Endothelial cell (in vitro differentiated cells): ENCODE measurements at places on chromosomes 6 and 20.

DNA sequence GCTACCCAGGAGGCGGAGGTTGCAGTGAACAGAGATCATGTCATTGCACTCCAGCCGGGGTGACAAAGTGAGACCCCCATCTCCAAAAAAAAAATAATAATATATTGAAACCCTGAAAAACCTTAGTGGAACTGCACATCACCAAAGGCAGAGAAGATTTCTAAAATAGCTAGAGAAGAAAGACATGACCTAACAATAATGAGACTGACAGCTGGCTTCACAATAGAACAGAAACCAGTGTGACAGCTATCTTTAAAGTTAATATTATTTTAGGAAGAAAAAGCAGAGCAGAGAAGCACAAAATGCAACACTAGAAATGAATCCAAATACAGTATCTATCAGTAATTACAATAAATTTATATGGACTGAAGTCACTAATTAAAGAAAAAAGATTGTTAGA lies 67.1 kb upstream of the FLRT3 start:
- DNase-seq = no peak

GRCh38 chr6:112957536-112957916 lies 610.4 kb downstream of the RFPL4B start:
- no peak for DNase-seq

GRCh38 chr6:124963416-124963785 lies 1.2 kb downstream of the RNF217 start:
- DNase-seq = no peak

- no peak for DNase-seq
Measured at GRCh38 chr6:112149719-112150263, 62.4 kb downstream of the FAM229B start.

DNA sequence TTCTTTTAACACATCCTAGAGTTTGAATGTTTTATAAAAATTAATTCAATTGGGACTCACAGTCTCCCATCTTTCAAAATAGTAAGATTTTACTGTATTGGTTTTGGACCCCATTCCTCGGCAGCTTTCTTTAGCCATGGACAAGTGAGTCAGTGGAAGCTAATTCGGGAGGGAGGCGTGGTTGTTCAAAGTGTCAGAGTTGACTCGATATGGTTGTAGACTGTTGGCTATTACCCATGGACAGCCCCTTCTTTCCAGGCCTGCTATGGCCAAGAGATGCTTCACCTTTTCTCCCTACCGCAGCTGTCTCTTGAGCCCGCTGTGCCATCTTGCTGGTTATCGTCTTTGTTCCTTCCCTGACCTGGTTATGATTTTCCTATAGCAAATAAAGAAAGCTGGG lies 243.0 kb downstream of the CD83 start:
- DNase-seq = no peak

- no peak for DNase-seq
Measured at GRCh38 chr6:111761783-111762312, 111.4 kb downstream of the FYN start.

- peak; percentile 29 for DNase-seq
Measured at GRCh38 chr6:19988555-19988954, 151.4 kb downstream of the ID4 start.

- no peak for DNase-seq
Measured at GRCh38 chr20:22352019-22352418, 232.4 kb downstream of the FOXA2 start.

DNA sequence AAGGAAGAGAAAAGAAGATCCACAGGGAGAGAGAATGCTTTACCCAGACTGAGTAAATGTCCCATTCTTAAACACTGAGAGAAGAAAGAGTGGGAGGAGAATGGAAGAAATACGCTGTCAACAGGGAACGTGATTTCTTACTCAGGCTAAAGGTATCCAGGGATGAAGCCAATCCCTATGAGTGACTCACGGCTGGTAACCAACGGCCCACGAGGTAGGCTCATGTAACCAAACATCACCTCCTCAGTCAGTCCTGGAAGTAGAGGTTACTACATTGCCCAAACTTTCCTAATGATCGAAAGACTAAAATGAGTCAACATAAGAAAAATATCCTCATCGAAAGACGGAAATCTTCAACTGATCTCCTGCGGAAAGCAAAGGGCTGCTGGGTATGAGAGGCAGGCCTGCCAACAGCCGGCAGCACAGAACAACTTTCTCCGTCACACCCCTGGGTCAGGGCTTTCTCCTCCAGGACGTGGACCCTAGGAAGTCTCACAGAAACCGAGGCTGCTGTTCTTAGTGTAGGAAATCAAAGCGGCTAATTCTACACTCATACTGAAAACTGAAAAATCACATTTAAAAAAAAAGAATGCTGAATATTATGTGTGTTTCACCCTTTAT lies 292.6 kb downstream of the GMDS start:
- DNase-seq = no peak

GRCh38 chr6:44367681-44368080 lies 19.8 kb upstream of the CDC5L start:
- peak; percentile 9 for DNase-seq

DNA sequence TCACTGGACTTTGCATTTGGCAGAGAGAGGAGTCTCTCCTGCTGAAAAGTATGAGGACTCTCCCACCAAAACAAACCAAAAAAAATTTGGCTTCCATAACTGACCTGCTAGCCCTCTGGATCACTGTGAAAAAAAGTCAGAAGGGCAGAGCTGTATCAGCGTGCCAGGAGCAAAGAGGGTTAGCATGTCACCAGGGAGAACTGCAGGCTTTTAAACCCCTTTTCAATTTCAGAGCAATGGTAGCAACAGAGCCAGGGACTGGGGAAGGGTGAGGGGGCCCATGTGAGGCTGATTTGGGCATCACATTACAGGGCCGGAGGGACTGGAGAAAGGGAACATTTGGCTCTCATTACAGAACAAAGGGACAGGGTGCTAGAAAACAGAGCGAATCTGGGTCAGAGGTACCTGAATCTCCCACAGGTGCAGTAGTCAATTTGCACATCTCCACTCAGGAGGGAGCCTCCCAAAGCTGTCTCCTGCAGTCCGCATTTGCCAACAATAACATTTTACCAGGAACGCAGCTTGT lies 185.7 kb upstream of the EYA4 start:
- no peak for DNase-seq

DNA sequence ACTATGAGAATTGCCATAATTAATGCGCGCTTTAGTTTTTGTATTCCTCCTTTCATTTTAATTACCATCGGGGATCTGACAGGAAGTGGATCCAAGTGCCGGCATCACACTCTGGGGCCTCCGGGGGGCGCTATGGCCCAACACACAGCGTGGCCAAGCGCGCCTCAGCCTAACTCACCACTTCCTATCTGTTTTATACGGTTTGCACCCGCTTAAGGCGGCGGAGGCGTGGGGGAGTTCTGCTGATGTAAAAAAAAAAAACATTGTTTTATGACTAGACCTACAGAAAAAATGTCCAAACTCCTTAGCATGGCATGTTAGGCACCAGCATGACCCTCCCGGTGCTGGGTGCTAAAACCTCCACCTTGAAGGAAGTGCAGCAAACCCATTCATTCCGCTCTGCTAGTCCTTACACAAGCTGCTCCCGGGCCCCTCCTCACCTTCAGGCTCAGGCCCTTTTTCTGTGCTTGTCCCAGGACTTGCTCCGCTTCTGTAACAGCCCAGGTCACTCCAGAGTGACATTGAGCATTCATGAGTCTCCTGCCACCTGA lies 4.5 kb upstream of the EBF4 start:
- peak; percentile 73 for DNase-seq

DNA sequence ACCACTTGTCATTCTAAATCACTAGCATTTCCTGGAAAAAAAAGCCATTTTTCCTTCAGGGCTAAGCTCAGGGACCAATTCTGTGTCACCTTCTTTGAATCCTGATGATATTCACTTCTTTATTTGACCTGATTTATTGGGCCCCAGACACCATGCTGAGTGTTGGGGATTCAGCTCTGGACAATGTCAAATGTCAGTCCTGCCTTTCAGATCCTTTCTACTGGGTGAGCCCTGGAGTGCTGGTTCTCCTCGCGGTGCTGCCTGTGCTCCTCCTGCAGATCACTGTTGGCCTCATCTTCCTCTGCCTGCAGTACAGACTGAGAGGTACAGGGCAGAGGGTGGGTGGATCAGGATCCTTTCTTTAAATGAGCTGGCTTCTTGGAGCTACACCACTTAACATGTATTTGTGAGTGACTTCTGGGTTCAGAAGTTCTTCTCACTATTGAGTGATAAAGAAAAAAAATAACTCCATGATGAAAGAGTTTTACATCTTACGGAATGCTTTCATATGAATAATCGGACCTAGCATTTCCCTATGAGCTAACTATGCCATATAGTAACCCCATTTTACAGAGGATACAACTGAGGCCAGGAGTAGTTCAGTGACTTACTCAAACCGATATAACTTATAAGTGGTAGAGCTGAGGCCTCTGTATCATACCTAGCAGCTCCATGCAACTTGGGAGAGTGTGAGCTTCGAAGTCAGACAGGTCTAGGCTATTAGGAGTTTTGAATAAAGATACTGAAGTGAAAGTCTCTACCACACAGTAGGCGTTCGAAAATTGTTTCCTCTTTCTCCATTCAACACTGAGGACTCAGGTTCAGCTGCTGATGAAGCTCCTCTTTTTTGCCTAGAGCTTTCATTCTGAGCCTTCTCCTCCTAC lies 9.3 kb downstream of the MOG start:
- no peak for DNase-seq

DNA sequence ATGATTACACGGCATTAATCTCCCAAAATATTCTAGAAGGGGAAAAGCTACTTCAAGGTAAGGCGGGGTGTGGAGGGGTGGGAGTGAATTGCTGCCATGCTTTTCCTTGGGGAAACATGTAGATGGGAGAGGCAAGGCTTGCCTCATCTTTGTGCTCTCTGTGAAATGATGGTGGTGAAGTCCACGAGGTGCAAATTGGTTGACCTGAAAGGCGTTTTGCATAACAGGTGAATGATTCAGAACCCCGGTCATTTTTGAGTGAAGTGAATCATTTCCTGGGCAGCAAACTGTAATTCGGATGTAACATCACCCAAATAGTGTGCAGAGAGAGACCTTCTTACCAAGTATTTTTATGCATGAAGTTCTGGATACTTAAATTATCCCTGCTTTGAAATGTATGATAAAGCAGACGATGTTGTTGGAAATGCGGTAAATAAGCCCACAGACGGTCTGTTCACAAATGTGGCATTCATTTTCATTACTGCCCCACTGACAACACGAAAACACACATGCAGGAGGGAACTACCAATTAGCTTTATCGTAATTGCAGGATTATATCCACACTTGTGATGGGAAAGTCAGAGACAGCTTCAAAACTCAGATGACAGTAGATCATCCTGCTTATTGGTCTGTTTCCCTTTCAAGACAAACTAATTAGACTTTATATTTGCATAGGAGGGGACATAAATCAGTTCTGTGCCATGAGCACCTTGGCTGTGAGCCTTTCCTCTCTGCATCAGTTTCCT lies 3.0 kb downstream of the CDH4 start:
- no peak for DNase-seq

GRCh38 chr6:35691027-35691824 lies 2.5 kb upstream of the FKBP5 start:
- DNase-seq = no peak

GRCh38 chr6:109295109-109295773 lies 87.0 kb downstream of the CD164 start:
- no peak for DNase-seq

- DNase-seq = no peak
Measured at GRCh38 chr6:3331494-3331893, 72.7 kb downstream of the PSMG4 start.

- DNase-seq = no peak
Measured at GRCh38 chr20:37369846-37370245, 23.9 kb downstream of the SRC start.

GRCh38 chr6:148829415-148830101 lies 82.7 kb downstream of the UST start:
- no peak for DNase-seq

DNA sequence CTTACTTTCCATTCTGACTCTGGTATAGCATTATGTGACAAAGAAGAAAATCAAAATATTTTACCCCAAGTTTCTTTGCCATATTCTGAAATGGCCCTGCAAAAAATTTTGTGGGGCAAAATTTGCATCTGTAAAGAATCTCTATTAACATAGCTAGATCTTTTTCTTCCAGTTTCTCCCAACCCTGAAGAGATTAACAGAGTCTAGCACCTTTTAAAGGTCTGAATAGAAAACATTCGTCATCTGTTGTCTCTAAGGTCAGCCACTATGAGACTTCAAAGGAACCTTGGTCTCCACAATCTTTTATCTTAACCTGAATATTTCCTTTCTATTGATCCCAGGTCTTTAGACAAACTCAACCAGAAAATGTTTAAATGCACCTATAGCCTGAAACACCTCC lies 205.7 kb downstream of the BTBD9 start:
- DNase-seq = no peak

GRCh38 chr6:149854532-149854931 lies 9.6 kb downstream of the LRP11 start:
- no peak for DNase-seq

DNA sequence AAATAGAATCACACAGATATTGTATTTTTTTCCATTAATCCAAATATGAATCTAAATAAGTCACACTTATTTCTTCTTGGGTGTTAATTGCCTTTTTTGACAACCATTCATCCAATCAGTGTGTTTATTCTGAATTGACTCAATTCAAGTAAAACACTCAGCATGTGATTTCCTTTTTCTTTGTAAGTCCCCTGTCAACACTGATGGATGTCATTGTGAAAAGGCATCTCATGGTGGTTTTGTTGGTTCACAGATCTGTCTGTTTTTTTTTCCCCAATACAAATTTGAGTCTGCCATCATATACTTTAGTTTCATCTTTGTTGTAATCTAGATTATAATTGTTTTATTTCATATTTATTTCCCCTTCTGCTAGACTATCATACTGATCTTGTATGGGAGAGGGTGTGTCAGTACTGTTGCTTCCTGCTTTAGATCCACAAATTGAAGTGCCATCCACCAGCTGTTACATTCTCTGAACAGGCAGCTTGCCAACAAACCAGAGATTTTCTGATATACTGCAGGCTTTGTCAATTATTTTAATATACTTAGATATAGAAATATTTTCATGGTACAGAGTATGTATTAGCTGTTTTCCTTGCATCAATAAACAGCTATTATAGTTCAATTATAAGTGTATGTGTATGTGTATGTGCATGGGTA lies 64.2 kb upstream of the FLRT3 start:
- no peak for DNase-seq

- no peak for DNase-seq
Measured at GRCh38 chr20:54019585-54019984, 50.8 kb downstream of the BCAS1 start.

- no peak for DNase-seq
Measured at GRCh38 chr6:125930765-125931418, 25.7 kb upstream of the HINT3 start.

DNA sequence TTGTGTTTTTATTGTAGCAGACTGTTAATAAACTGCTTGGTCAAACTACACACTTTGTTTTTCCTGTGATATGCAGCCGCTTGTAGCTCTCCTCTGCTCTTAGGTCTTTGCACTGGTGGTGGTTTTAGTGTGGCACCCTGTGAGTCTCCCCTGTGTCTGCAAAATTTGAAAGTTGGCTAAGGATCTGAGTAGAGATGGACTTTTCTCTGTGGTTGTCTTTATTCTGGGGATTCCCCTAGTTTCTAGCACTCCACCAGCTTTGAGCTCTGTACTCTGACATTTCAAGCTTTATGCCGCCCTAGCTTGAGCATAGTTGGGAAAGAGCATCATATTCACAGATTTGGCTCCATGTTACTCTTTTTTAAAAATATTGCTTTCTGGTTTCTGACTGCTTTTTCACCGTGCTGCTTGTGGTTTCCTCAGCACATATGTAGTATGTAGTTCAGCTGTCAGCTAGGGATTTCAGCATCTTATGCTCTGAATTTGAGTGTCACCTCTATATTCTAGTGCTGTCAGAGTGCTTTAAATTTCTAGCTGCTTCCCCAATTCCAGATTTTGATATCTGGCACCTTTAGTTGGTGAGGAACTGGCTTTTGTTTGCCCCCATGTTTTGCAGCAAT lies 25.4 kb downstream of the CDYL start:
- no peak for DNase-seq
